Ascending aorta (tissue), 2 donors: ENCODE measurements at places on chromosomes 4 and X.
A peak's percentile ranks its signal among the peaks of the same experiment; 100 is the strongest.

- DNase-seq: no peak
Observed at GRCh38 chr4:118964891-118965411, 76.3 kb downstream of the SYNPO2 start.

- DNase-seq: peak; percentile 76
Observed at GRCh38 chr4:153651587-153651986, 32.5 kb upstream of the TLR2 start.

DNA sequence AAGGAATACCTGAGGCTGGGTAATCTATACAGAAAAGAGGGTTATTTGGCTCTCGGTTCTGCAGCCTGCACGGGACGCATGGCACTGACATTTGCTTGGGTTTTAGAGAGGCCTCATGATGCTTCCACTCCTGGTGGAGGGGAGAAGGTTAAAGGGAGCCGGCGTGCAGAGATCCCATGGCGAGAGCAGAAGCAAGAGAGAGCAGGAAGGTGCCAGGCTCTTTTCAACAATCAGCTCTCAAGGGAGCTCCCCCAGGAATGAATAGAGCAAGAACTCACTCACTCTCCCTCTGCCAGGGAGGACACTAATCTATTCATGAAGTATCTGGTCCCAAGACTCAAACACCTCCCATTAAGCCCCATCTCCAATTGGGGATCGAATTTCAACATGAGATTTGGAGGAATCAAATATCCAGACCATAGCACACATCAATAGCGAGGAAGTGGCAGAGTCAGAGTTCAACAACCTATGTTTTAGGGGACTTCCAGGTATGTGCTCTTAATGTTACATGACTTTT is 109.8 kb downstream of the SORBS2 start:
- no peak for DNase-seq

GRCh38 chr4:185099024-185099682 is 43.9 kb upstream of the SLC25A4 start:
- DNase-seq: no peak

DNA sequence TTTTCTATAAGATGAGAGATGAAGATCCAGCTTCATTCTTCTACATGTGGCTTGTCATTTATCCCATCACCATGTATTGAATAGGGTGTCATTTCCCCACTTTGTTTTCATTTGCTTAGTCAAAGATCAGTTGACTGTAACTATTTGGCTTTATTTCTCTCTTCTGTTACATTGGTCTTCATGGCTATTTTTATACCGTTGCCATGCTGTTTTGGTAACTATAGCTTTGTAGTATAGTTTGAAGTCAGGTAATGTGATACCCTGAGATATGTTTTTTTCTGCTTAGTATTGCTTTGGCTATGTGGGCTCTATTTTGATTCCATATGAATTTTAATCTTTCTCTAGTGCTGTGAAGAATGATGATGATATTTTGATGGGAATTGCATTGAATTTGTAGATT is 514.3 kb downstream of the GBA3 start:
- no peak for DNase-seq

- DNase-seq: no peak
Observed at GRCh38 chr4:189385579-189385978, 555.1 kb upstream of the FRG1 start.

- no peak for DNase-seq
Observed at GRCh38 chr4:152063621-152064240, 302.9 kb upstream of the GATB start.

- DNase-seq: no peak
Observed at GRCh38 chr4:128141866-128142265, 80.8 kb downstream of the LARP1B start.

DNA sequence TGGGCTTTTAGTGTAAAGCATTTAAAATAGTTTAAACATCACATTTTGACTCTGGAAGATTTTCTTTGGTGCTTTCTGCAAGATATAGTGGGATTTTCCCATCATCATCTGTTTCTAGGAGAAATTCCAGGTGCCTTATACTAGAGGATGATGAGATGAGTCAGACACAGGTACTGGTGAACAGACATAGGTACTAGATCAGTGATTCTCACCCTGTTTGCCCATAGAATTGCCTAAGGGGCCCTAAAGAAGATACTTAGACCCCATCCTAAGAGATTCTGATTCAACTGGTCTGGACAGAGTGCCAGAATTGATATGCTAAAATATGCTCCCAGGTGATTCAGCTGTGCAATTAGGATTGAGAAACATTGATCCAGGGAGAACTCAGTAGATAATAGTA is 9.7 kb downstream of the TSPAN7 start:
- DNase-seq: no peak

DNA sequence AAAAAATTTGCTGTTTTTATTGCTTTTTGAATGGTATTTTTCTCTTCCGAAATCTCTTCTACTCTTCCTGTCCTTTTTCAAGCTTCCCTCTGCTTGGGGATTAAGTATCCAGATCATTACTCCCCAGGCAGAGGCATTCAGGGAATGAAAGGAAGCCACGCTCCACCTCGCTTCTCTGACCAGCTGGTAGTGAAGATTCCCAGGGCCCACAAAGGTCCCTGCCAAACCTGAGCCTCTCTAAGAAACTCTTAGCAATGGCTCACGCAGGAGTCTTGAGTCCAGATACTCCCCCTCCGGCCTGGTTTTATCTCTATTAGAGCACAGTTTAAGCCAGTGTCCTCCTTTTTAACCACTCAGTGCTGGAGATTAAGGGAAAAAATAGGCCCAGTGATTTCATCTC is 51.4 kb upstream of the SOD3 start:
- DNase-seq: no peak

GRCh38 chr4:108546728-108547127 is 73.6 kb upstream of the RPL34 start:
- no peak for DNase-seq

GRCh38 chr4:136713140-136713539 is 819.2 kb downstream of the PCDH18 start:
- DNase-seq: no peak

- DNase-seq: no peak
Observed at GRCh38 chrX:11081511-11081910, 29.6 kb upstream of the HCCS start.

DNA sequence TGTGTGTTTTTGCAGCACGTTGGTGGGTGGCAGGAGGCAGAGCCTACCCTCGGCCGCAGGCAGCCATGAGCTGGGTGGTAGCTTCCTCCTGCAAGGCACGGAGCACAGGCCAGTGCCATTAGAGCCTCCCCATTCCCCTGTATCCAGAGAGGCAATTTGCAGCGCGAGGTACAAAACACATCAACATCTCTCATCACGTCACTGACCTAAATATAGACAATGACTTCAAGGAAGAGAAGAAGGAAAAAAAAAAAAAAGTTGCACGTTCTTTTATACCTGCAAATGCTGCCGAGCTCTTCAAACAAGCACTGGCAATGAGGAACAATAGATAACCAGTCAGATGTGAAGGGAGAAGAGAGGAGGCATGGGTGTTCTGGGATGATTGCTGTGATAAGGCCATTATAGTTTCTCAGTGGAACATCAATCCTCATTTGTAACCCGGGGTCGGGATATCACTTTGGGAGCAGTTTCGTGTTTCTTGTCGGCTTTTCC is 159.9 kb downstream of the MGST2 start:
- DNase-seq: no peak
